Chondrocyte (in vitro differentiated cells): ENCODE measurements at places on chromosomes 12 and 14. TPM values are rescaled to one million over a fixed set of nuclear protein-coding genes. Genes with fewer than 3 reads are reported as not detected.

DNA sequence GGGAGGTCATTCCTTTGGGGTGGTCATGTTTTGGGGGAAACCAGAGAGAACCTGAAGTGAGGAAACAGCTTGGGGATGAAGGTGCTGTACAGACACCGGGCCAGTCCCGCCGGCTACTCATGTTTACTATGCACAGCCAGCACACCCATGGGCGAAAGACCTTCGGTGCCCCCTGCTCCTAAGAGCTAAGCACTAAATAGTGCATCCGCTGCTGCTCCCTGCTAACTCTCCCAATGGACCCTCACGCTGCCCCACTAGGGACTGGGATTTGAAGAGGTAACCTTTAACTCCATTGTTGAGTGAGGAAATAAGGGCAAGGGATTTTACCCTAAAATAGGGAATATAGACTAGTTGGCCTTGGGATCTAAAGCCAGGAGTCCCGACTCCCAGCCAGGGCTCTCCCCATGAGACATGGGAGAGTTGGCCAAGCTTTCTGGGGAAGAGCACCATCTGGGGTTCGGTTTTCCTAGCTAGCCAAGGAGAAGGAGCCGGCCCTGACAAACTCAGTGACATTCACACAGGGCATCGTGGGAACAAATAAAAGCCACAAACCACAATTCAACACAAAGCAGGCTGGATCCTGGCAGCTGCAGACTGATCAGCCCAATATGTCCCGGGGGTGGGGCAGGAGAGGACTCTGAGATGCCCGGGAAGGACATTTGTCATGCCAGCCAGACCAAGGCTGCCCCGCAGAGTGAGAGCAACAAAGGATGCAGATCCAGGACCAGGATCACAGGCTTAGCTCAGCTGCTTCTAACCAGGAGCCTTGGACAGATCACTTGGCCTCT, 91.7 kb downstream of the SINHCAF start:
- H3K4me1 ChIP-seq = peaks cover 15% of the 10 kb centered on the region
- peaks cover 2% of the 10 kb centered on the region for H3K36me3 ChIP-seq
- no peak overlapping the region for H3K4me3 ChIP-seq
- peaks cover 45% of the 10 kb centered on the region for H3K27me3 ChIP-seq
- no peak overlapping the region for H3K27ac ChIP-seq
- no peak for DNase-seq

DNA sequence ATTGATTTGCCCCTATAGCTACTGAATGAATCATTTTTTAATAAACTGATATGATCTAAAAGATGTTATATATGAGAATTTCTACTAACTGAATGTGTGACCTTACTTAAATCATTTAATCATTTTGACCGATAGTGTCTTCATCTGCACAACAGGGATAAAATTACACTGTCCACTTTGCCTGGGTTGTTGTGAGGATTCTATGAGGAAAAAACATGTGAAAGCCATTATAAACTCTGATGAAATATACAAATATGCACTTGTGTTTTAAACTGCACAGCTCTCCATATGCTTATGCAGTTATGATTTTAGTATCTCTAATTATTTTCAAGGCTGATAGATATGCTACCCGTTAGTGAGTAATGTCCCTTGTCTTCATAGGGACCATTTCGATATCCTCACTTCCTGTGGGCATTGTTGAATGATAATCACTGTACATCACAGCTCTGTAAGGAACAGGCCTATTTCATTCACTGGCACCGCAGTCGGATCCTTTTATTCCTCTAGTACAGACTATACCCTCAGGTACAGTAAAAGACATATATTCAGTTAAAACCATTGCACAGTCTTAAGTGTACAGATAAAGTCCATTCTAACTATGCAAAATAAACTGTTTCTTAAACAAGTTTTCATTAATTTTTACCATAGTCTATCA, 88.7 kb upstream of the RAP1B start:
- no peak for DNase-seq
- no peaks in the 10 kb centered on the region for H3K36me3 ChIP-seq
- peak overlapping the region; percentile 89 for H3K27ac ChIP-seq
- peak overlapping the region; percentile 41 for H3K4me3 ChIP-seq

DNA sequence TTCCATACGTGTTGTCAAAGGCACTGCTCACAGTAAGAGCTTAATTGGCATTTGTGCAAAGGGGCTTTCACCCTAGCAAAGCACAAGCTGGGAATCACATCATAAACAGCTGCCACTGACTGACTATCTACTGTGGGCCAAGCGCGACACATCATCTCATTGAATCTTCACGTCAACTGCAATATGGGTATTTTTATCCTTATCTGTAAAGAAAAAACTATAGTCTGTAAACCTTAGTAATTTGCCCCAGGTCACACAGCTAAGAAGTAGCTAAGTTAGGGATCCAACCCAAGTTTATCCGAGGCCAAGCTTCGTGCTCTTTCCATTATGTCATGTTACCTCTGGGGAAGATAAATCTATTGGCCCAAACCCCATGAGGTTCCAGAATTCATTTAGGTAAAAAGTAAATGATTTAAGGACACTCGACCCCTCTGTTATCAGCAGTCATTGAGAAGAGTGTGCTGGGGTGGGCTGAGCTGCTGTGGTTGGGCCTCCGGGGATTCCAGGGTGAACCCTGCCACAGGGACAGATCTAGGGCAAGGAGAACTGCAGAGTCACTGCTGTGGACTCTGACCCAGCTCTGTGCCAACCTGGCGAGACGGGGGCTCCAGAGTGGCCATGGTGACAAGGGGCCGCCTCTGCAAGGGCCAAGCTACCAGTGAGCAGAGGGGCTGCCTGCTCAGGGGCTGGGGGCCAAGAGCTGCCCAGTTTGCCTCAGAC, 27.6 kb downstream of the NCKAP5L start:
- H3K4me3 ChIP-seq = no peak overlapping the region
- peak; percentile 72 for DNase-seq
- H3K27ac ChIP-seq = no peak overlapping the region

GRCh38 chr12:87405918-87406317, 623.3 kb downstream of the C12orf50 start:
- H3K27ac ChIP-seq = no peak overlapping the region
- DNase-seq = no peak
- H3K27me3 ChIP-seq = no peaks in the 10 kb centered on the region
- no peak overlapping the region for H3K4me3 ChIP-seq
- H3K4me1 ChIP-seq = peaks cover 16% of the 10 kb centered on the region

DNA sequence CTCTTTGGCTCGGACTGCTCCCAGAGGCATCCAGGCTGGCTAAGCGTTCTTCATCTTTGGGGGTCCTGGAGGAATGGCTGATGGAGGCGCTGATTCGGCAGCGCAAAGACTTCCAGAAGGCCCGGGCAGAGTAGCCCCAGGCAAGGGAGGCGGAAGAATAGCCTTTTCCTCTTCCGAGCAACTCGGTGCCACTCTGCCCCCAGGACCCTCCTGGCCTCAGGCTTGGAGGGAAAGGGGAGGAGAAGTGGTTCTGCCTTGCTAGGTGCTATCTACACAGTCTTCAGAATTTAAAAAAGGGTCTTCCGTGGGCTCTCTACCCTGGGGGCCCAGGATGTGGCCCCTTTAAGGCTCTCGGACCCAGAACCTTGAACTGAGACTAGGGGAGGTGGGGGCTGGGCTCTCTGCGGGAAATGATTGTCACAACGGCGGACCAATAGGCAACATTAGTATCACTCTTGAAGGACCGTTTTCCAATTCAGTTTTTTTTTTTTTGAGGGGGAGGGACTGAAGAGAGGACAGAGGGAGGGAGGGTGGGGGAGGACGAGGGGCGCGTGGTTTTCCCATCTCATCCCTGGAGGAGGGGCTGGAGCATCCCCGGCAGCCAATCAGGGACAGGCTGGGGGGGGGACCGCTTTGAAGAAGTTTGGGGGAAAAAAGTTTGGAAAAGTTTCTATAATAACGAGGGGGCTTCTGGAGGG, at the start of gene NFATC4:
Gene NFATC4, plus strand, starts transcription at position 671 of the 698 bp plus-strand sequence. CDS start 157 bp downstream, outside the sequence.
- H3K27me3 ChIP-seq = no peaks in the 10 kb centered on the region
- H3K4me1 ChIP-seq = peaks cover 41% of the 10 kb centered on the region
- peak within 1 kb of the TSS; percentile 98 for H3K27ac ChIP-seq

- DNase-seq = no peak
- H3K36me3 ChIP-seq = no peaks in the 10 kb centered on the region
- no peaks in the 10 kb centered on the region for H3K27me3 ChIP-seq
- no peaks in the 10 kb centered on the region for H3K4me1 ChIP-seq
Measured at GRCh38 chr12:99282086-99282485, 365.5 kb upstream of the GARIN6 start.

GRCh38 chr12:98999559-98999958, 354.5 kb downstream of the APAF1 start:
- no peak overlapping the region for H3K4me3 ChIP-seq
- H3K36me3 ChIP-seq = no peaks in the 10 kb centered on the region
- H3K4me1 ChIP-seq = no peaks in the 10 kb centered on the region
- H3K27me3 ChIP-seq = peaks cover 15% of the 10 kb centered on the region
- no peak for DNase-seq
- no peak overlapping the region for H3K27ac ChIP-seq

DNA sequence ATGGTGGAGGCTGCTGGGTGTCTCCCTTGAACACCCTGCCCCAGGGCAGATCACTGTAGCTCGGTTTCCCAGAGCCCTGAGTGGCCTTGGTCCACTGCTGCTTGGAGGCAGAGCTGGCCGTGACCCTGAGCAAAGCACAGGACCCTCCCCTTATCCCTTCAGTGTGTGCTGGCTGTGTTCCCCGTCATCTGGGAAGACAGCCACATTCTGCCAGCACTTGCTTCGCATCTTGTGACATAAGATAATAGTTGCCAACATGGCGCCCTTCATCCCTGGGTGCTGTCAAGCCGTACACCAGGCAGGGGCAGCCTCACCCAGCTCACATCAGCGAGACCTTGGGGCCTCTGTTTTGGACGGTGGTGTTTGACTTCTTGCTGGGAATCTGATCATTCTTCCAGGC, 12.1 kb upstream of the ALDH2 start:
- DNase-seq = no peak
- peaks cover 17% of the 10 kb centered on the region for H3K4me1 ChIP-seq
- no peak overlapping the region for H3K27ac ChIP-seq
- peaks cover 1% of the 10 kb centered on the region for H3K36me3 ChIP-seq

DNA sequence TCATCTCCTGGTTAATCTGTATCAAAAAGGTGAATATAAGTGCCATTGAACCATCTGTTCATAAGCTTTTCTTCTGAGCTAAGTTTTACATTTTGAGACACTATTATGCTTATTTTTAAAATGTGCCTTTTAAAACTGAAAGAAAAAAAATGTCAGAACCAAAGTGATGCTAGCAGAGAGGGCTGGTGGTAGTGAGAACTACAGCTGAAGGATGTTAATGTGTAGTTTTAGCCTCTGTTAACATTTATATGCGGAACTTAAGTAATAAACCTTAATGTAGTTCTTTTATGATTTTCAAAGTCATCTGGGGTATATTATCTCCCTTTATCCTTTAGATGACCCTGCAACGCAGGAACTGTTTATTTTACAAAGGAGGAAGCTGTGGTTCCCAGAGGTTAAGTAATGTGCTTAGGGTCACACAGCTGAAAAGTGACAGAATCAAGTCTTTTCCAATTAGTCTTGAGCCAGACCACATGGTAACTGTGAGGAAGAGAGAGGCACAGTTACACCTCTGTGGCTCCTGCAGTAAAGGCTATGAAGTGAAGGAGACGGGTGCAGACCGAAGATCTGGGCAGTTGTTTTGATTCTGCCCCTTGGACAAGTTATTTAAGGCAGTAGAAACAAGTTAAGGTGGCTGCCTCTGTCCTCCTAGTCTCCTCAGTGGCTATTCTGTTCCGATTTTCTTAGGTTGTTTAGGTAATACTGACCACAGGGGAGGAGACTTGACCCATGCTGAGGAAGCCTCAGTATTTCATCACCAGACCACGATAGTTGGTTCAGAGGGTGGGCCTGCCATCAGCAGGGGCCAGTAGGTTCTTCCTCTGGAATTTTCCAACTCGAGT, 23.9 kb downstream of the GNG2 start:
- DNase-seq = no peak
- H3K36me3 ChIP-seq = peaks cover 1% of the 10 kb centered on the region
- H3K4me1 ChIP-seq = peaks cover 10% of the 10 kb centered on the region
- no peak overlapping the region for H3K27ac ChIP-seq
- peaks cover 2% of the 10 kb centered on the region for H3K27me3 ChIP-seq
- no peak overlapping the region for H3K4me3 ChIP-seq

DNA sequence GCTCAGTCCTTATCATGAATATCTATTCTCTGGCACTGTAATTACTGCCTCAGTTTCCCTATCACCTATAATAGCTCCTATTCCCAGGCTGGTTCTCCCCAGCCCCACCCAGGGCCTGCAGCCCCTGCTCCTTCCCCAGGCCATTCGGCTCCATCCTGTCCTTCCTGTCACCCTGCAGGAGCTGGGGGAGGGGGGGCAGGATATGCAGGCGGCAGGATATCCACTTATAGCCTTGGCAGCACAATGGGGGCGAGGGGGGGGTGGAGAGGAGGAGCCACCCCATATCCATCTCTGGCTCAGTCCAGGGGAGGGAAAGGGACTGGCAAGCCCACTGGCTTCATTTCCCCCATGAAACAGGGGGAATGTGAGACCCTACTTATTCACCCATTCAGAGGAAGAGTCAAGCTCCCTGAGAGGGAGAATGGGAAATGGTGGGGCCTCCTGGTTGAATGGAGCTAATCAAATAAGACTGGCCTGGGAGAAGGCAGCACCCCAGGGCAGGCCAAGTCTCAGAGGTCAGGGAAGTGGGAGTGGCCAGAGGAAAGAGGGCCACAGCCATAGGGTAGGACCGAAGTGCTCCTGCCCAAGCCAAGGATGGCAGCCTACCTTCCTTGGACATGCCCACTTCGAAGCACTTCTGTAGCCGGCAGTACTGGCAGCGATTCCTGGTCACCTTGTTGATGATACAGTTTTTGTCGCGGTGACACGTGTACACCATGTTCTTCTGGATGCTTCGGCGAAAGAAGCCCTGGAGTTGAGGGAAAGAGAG, 7.8 kb upstream of the ITGB7 start:
- H3K36me3 ChIP-seq = peaks cover 14% of the 10 kb centered on the region
- no peak for DNase-seq
- H3K27ac ChIP-seq = no peak overlapping the region
- peaks cover 29% of the 10 kb centered on the region for H3K4me1 ChIP-seq

- H3K4me3 ChIP-seq = no peak overlapping the region
- peaks cover 80% of the 10 kb centered on the region for H3K4me1 ChIP-seq
- H3K27ac ChIP-seq = peak overlapping the region; percentile 77
- H3K36me3 ChIP-seq = peaks cover 64% of the 10 kb centered on the region
Measured at GRCh38 chr12:108814462-108815211, 42.7 kb downstream of the SSH1 start.

- peaks cover 11% of the 10 kb centered on the region for H3K36me3 ChIP-seq
- peaks cover 11% of the 10 kb centered on the region for H3K4me1 ChIP-seq
- no peak within 1 kb of the TSS for H3K4me3 ChIP-seq
- no peak within 1 kb of the TSS for H3K27ac ChIP-seq
- no peak for DNase-seq
- H3K27me3 ChIP-seq = no peaks in the 10 kb centered on the region
Measured at GRCh38 chr12:50103767-50104321, at the start of gene GPD1. GPD1 (plus strand) TSS chr12:50104008; CDS start chr12:50104051, 43 bp downstream.

GRCh38 chr14:58299401-58300330, 1.3 kb downstream of the ARID4A start:
- peaks cover 32% of the 10 kb centered on the region for H3K4me1 ChIP-seq
- peak; percentile 86 for DNase-seq
- H3K27ac ChIP-seq = peak overlapping the region; percentile 88
- no peaks in the 10 kb centered on the region for H3K27me3 ChIP-seq
- peak overlapping the region; percentile 86 for H3K4me3 ChIP-seq
- peaks cover 12% of the 10 kb centered on the region for H3K36me3 ChIP-seq

CPNE6 gene
- not detected in 3 replicates for total RNA-seq

MTRFR gene
- total RNA-seq = 11.5 to 14.4 TPM (median 12.2 TPM) in 3 replicates

TMPRSS12 gene
- total RNA-seq = not detected in 3 replicates

KRR1 gene
- total RNA-seq = 33.0 to 46.4 TPM (median 37.5 TPM) in 3 replicates

CCT2 gene
- total RNA-seq = 142 to 163 TPM (median 150 TPM) in 3 replicates

AQP6 gene
- not detected in 3 replicates for total RNA-seq

TAS2R50 gene
- 0.46 to 1.8 TPM (median 0.95 TPM) in 3 replicates for total RNA-seq

RNU7-1 gene
- total RNA-seq = not detected in 3 replicates

MANSC4 gene
- total RNA-seq = not detected in 3 replicates
